ENCODE measurements at places on chromosomes 16 and 17. TPM values are rescaled to one million over a fixed set of nuclear protein-coding genes. Genes with fewer than 3 reads are reported as not detected.

- H3K27me3 ChIP-seq: no peaks in the 10 kb centered on the region
- no peaks in the 10 kb centered on the region for H3K4me1 ChIP-seq
- peaks cover 44% of the 10 kb centered on the region for H3K36me3 ChIP-seq
- H3K4me3 ChIP-seq: no peak overlapping the region
- H3K27ac ChIP-seq: no peak overlapping the region
- DNase-seq: no peak
Observed at GRCh38 chr17:76090517-76091129, 11.6 kb downstream of the ZACN start.

DNA sequence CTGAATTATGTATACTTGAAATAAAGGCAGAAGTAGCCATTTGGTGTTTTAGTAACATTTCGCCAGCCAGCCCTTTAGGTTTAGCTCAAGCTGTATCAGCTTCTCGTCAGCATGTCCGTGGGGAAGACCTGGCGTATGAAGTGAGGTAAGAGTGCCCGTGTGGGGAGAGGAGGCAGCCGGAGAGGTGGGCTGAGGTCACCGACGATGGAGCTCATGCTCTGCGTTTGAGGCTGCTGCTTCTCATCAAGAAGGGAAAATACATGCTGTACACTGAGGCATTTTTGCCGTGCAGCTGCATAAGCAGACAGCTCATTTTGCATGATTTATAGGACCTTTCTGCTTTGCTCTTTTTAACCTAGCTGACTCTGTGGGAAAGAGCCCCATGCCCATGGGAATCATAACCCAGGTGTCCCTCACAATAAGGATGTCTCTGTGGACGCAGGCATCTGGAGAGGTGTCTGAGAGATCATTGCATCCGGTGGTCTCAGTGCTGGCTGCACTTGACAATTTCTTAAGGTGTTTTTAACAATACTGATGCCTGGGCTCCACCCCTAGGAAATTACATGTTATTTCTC lies 179.1 kb downstream of the ABCC12 start:
- H3K27me3 ChIP-seq: no peaks in the 10 kb centered on the region
- DNase-seq: no peak
- no peaks in the 10 kb centered on the region for H3K36me3 ChIP-seq

GRCh38 chr16:74800216-74800871 lies 25.7 kb upstream of the FA2H start:
- H3K4me3 ChIP-seq: no peak overlapping the region
- no peak for DNase-seq
- no peaks in the 10 kb centered on the region for H3K36me3 ChIP-seq

DNA sequence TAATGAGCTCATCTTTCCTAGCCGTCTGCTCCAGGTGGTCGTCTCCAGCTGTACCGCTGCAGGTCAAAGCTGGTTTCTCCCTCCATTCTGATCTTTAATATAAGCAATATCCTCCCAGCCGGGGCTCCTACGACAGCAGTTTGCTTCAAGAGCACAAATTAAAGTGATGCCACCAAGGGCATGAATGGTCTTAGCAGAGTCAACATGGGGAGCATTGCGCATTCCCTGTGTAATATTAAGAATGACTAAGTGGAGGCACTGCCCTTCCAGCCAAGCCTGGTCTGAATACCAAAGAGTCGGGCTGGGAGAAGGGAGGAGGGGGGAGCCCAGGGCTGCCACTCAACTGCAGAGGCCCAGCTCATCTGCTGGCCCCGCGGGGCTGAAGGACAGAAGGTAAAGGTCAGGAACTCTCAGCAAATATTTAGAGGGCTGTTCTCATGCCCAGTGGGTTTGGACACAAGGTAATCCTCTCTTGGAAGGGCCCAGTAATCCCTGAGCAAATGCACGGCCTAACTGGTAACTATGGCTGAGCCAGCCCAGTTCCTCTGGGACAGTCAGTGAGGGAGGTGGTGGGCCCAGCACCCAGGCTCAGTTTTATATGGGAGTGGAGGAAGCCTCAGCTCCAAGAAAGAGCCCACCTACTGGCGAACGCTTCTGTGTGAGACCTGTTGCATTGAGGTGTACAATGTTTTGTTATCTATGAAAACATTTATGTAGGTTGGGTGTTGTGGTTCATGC lies 121.2 kb downstream of the IRX3 start:
- H3K27me3 ChIP-seq: peaks cover 5% of the 10 kb centered on the region
- peak; percentile 12 for DNase-seq

DNA sequence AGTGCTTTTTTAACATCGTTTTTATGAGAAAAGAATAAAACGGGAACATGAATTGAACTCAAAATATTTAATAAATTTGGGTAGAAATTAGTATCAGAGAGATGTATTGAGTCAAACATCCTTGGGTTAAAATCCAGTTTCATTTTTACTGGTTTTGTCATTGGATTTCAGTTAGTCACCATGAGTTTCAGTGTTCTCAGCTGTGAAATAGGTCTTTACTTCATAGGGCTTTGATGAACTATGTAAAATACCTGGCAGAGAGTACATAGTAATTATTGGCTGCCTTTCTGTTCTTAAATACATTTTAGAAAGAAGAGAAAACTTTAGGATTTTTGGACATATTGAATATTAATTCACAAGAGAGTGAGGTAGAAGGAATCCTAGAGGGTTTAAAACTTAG lies 105.8 kb downstream of the TANC2 start:
- no peaks in the 10 kb centered on the region for H3K36me3 ChIP-seq
- H3K27ac ChIP-seq: no peak overlapping the region
- H3K27me3 ChIP-seq: no peaks in the 10 kb centered on the region
- DNase-seq: no peak
- H3K4me1 ChIP-seq: no peaks in the 10 kb centered on the region
- H3K4me3 ChIP-seq: no peak overlapping the region

- no peak overlapping the region for H3K4me3 ChIP-seq
- H3K27me3 ChIP-seq: no peaks in the 10 kb centered on the region
- peaks cover 19% of the 10 kb centered on the region for H3K4me1 ChIP-seq
- H3K36me3 ChIP-seq: peaks cover 54% of the 10 kb centered on the region
Observed at GRCh38 chr17:82198092-82198491, 14.6 kb downstream of the CCDC57 start.

TP53TG3 gene
- polyA plus RNA-seq: not detected

KIF2B gene
- polyA plus RNA-seq: not detected

FAM171A2 gene
- polyA plus RNA-seq: not detected
